ENCODE measurements at places on chromosomes 7 and 10.

DNA sequence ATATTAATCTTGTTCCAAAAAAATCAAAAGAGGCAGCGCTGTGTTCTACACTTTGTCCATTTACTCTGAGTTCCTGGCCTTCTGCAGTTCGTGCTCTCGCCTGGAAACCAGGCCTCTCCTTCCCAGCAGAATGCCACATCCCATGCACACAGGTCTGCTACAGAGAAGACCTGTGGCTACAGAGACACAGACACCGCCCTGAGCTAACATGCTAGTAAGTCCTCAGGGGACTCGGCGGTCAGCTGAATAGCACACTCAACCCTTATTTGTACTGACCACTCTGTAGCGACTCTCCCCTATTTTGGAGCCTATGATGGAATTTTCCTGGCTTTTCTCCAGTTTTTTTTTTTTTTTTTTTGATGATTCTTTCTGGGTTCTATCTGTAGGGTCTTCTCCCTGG, 12.8 kb downstream of the CREB3L2 start:
- DNase-seq, result no peak

- DNase-seq, result no peak
These were observed 761.5 kb upstream of the POM121L12 start for GRCh38 chr7:52273685-52274610.

- DNase-seq, result no peak
These were observed 25.1 kb upstream of the HERPUD2 start for GRCh38 chr7:35720032-35720431.

- no peak for DNase-seq
These were observed 381.2 kb upstream of the MBL2 start for GRCh38 chr10:53153831-53154230.

DNA sequence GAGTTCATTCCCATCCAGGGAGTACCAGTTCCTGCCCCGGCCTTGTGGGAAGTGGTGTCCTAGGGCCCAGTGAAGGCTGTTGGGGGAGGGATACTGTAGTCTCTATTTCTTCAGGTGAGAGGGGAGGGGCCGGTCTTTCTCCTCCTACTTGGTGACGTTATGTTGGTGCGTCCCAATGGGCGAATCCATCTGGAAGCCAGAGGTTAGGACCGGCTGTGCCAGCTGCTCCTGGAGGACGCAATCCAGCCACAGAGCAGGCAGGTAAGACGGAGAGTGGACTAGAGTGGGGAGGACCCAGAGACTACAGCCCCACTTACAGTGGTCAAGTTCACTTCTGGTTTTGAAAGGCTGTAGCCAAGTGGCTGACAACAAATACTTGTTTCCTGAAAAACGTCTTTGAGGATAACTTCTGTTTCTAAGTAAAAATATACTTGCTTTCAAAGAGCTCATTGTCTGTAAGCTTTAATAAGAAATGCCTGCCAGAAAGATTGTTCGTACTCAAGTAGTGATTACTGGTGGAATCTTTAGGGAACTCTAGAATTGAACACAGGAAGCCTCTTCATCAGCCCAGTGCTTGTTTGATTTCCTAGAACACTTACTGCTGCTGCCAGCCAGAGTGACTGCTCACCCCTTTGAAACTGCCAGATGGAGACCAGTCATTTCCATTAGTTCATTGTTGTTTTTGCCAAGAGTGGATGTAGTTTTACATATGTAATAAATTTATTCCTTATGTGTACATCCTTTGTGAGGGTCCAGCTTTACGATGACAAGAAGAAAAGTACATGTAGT, 25.4 kb downstream of the RBM33 start:
- DNase-seq, result peak; percentile 44

GRCh38 chr10:132535065-132535651, 2.4 kb upstream of the INPP5A start:
- DNase-seq, result no peak

- DNase-seq, result no peak
These were observed 7.8 kb upstream of the BAMBI start for GRCh38 chr10:28669227-28670173.

- DNase-seq, result peak; percentile 56
These were observed 37.3 kb upstream of the LAMB4 start for GRCh38 chr7:108167460-108167859.

- no peak for DNase-seq
These were observed 32.5 kb downstream of the LAMB4 start for GRCh38 chr7:108097703-108098102.

DNA sequence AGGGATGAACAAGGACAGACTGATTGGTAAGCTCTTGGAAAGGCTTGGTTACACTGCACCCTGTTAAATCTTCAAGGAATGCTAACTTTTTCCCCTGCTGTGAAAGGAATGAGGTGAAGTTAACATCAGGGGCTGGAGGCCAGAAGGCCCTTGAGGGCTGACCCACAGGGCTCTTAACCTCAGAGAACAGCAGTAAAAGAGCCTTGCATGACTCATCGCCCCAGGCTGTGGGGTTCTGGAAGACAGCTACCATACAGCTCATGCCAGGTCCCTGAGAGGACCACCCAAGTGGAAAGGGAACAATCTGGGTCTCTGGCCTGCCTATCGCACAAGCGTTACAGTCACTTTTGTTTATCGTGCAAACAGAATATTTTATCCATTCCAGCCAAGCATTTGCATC, 54.4 kb downstream of the CYP2C9 start:
- DNase-seq, result no peak

DNA sequence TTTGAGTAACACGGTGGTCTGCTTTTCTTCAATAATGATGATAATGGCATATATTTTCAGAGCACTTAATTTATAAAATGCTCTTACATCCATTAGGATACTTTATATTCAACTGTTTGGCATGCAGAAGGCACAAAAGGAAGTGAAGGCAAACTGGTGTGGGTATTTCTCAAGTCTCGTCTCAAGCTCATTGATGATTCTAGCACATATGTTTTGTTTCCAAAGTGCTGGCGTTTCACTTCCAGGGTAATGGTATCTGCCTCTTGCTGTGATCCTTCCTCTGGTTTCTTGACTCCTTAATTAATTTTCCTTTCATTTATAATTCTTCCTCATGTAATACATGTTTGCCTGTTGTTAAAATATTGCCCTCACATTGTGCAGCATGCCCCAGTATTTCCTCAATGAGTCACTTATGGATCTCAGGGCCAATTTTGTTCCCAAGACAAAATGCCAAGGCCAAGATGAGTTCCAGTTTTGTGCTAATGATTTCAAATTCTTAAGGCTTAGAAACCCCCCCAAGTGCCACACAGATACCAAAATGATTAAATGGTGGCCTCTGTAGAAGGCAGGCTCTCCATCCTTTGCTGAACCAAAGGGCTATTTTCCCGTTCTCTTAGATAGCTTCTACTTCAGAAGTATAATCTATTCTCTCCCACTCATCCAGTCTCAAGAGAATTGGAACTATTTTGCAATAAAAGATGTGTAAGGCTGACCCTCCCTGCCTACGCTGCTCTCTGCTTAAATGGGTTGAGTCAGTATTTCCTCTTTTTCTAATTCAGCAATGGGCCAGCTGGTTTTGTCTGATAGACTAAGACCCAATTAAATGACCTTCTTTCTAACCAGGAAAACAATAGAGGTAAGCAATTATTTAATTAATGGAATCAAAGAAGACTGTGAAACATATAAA, 171.2 kb downstream of the ZNF365 start:
- no peak for DNase-seq

GRCh38 chr10:92756201-92757065, 66.7 kb downstream of the HHEX start:
- DNase-seq, result no peak

- DNase-seq, result no peak
These were observed 2.5 kb upstream of the KEL start for GRCh38 chr7:142964502-142965246.

GRCh38 chr10:75508239-75508813, 76.9 kb downstream of the LRMDA start:
- DNase-seq, result no peak

DNA sequence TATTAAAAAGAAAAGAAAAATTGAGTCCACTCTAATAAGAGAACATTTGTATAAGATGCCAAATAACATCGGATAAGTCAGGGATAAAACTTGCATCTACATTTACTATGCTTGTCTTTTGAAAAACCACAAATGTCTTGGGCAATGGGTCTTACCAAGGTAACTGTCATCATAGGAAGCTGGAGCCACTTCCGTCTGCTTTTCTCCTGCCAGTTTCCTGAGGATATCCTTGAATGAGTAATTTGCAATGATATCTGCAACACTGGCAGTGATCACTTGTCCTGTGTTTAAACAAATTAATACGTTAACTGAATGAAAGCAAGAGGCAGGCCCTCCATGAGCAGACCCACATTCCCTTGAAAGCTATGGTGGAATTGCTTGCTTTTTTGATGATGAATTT, 47.3 kb downstream of the ITGA8 start:
- no peak for DNase-seq

DNA sequence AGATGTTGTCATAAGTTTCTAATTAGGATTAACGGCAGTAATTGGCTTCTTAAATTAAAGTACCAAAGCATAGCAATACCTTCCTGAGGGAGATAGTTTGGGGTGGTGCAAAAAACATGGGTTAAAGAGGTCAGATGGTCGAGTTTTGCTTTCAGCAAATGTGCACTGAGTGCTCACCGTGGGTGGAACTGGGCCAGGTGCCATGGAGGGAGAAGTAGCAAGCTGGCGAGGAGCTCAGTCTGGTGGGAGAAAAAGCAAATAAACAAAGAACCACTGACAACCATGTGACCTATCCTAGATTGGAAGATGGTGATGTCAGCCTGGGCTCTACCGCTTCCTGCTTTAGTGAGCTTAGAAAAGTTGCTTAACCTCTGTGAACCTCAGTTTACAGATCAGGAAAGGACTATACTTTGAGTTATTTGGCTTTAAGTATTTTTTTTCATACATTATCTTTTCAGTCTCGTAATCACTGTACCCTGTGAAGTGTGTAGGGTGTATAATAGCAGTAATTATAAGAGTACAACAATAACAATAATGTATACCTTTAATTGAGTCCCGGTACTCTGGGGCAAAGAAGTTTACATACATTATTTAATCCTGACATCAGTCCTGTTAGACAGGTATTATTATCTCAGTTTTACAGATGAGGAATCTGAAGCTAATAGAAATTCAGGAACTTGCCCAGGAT, 69.0 kb upstream of the PDCD4 start:
- peak; percentile 73 for DNase-seq

GRCh38 chr10:5476918-5477525, 22.3 kb downstream of the CALML5 start:
- no peak for DNase-seq
